Frontal cortex (tissue), 4 donors: ENCODE measurements at places on chromosomes 4 and X. TPM values are rescaled to one million over a fixed set of nuclear protein-coding genes. Genes with fewer than 3 reads are reported as not detected.

The DNAAF6 gene
- total RNA-seq, result not detected

The AREG gene
- not detected for total RNA-seq

The DCAF12L2 gene
- total RNA-seq, result 7.7 TPM

The RAP2C gene
- total RNA-seq, result 13.9 TPM

The PARM1 gene
- 7.3 TPM for total RNA-seq

The DACH2 gene
- 5.7 TPM for total RNA-seq

The FAM9C gene
- total RNA-seq, result 0.41 TPM

The PNMA6A gene
- total RNA-seq, result 23.2 TPM
